Activated T-cell treated with anti-CD3 and anti-CD28 coated beads, Interleukin-2, amount 50 U/mL, for 48 hours (primary cell): ENCODE measurements at places on chromosomes 4 and X.

DNA sequence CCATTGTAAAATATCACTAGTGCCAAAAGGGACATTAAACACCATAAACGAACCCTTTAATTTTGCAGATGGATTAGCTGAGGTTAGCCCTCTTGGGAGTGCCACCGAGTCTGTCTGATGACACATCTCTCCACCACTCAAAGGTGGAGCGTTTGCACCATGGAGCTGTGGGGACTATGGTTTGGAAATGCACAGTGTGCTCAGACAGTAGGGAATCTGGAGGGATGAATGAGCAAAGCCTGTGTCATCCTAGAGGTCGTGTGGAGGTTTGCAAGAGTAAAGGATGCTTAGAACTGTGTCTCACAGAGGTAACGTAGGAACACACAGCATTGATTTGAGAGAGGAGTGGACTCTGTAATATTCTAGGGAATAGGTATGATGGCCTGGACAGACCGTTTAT, 93.7 kb downstream of the CLNK start:
- DNase-seq, result no peak

- DNase-seq, result no peak
These were observed 185.8 kb downstream of the ANKRD50 start for GRCh38 chr4:124526769-124527168.

GRCh38 chrX:24391389-24391788, 30.9 kb downstream of the SUPT20HL1 start:
- DNase-seq, result no peak

- DNase-seq, result no peak
These were observed 314.9 kb upstream of the TEX13C start for GRCh38 chrX:125004799-125005198.

- DNase-seq, result no peak
These were observed 182.5 kb upstream of the ARHGEF9 start for GRCh38 chrX:63967551-63967950.

GRCh38 chr4:153817466-153817865, 28.6 kb upstream of the SFRP2 start:
- no peak for DNase-seq

- DNase-seq, result no peak
These were observed 690.0 kb upstream of the HS3ST1 start for GRCh38 chr4:12118651-12119213.

GRCh38 chr4:18057821-18058533, 36.4 kb upstream of the LCORL start:
- DNase-seq, result no peak

DNA sequence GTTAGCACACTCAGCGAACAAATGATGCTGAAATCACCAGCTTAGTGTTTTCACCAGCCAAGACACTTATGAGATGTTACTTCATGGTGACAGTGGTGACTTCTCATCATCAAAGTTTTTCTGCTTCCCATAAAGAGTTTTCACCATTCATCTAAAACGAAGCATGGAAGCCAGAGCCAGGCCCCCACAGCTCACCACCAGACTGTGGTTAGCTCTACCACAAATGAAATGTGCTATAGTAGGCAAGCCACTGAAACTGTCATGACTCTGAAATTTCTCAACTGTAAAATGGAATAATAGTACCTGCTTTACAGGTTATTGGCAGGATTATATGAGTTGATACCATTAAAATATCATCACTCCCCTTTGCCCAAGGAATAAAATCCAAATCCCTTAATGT, 56.4 kb upstream of the HHIP start:
- no peak for DNase-seq

DNA sequence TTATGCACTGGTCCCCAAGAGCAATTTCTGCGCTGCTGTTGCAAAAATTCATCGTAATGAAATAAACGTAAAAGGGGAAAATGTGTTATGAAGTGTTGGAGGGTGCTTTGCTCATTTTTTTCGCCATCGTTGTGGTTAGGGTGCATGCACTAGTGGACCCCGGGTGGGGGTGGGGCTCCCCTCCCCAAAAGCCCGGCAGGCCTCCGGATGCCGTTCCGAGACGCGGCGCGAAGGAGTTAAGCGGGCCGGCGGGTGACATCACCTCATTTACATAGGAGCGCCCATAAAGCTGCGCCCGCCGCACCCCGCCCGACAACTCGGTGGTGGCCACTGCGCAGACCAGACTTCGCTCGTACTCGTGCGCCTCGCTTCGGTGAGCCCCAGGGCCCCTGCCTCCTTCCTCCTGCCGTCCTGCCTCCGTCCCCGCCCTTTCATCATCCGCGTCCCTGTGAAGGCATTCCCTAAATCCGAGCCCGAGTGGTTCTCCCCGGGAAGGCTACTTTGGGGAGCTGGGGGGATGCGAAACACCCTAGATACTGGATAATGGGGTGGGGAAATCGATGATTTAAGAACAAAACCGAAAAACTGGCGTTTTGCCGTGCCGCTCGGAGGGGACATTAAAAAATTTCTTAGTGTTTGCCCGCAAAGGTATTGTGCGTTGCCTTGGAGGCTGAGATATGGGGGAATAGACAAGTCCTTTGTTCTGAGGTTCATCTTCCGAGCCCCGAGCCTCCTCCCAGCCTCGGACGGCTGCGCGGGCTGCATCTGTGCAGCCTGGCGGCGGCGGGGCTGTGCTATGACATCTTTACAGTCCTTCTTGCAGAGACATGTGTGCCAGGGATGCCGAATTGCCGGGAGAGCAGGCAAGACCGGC, at the start of gene TMSB4X:
Gene TMSB4X (plus strand): TSS at position 315 of the 874 bp plus-strand sequence.
- peak; percentile 88 for DNase-seq

- no peak for DNase-seq
These were observed 77.6 kb upstream of the PCDH18 start for GRCh38 chr4:137609718-137610430.

DNA sequence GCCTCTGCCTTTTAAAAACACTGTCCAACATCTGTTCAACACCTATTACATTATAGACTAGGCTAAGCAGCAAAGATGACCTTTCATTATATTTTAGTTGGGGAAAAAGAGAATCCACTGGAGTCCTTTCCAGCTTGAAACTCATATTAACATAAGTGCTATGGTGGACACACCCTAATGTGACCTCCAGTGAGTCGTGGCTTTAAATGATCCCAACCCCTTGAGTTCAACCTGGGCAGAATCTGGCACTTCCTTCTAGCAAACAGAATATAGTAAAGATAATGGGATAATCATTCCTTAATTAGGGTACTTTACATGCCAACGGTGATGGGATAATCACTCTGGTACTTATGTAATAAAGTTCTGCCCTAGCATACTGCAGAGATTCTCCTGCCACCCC, 162.6 kb downstream of the MAB21L2 start:
- DNase-seq, result no peak

DNA sequence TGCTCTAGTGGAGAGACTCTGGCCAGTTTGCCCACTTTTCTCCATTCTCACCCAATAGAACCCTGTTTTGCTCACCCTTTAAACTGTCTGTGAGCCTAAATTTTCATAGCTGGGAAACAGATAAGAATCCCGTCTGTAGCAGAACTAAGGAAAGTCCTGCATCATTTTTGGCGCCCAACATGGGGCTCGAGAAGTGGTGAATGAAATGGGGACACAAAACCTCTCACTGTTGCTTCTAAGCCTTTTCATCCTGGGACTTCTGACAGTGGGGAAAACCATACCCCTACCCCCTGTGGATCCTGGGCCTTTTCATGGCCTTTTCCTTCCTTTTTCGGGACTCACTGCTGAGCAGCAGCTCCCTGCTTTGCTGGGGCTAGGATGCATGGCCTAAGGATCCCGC, 189.9 kb downstream of the INPP4B start:
- peak; percentile 40 for DNase-seq

DNA sequence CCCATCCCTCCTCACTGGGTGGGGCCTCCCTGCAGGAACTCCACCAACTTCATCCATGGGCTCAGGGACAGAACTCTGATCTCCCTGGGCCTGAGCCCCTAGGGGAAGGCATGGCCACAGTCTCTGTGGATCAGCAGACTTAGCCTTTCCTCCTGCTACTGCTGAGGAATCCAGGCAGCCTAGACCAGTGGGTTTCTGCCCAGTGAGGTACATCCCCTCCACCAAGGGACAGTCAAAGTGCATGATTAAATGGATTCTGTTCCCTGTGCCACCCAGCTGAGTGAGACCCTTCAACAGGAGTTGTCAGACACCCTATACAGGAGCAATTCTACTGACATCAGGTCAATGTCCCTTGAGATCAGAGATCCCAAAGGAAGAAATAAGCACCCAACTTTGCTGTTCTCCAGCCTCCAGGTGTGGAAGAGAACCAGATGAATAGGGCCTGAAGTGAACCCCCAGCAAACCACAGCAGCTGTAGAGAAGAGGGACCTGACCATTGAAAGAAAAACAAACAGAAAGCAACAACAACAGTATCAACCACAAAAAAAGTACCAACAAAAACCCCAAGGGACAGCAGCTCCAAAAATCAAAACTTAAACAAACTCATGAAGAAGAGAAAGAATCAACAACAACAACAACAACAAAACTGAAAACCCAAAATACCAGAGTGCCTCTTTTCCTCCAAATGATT, 84.8 kb downstream of the CHIC1 start:
- DNase-seq, result no peak

GRCh38 chr4:81454499-81454898, 17.2 kb downstream of the RASGEF1B start:
- peak; percentile 60 for DNase-seq

DNA sequence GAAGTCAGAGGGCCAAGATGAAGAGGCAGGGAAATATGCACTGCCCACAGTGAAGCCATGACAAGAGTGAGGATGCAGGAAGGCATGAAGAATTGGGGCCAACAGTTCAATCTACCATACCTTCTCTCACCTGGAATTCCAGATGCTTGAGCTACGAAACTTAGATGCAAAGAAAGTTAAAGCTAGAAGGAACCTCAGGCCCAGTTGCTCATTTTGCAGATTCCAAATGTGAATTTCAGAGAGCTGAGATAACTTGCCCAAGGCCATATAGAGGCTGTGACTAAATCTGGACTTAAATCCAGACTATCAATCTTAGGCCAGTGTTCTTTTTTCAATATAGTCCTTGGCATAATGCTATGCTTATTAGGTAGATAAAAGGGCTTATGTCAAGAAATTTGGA, 92.7 kb downstream of the SRPX start:
- DNase-seq, result no peak

- DNase-seq, result no peak
These were observed 60.9 kb downstream of the C4orf46 start for GRCh38 chr4:158610790-158611189.

DNA sequence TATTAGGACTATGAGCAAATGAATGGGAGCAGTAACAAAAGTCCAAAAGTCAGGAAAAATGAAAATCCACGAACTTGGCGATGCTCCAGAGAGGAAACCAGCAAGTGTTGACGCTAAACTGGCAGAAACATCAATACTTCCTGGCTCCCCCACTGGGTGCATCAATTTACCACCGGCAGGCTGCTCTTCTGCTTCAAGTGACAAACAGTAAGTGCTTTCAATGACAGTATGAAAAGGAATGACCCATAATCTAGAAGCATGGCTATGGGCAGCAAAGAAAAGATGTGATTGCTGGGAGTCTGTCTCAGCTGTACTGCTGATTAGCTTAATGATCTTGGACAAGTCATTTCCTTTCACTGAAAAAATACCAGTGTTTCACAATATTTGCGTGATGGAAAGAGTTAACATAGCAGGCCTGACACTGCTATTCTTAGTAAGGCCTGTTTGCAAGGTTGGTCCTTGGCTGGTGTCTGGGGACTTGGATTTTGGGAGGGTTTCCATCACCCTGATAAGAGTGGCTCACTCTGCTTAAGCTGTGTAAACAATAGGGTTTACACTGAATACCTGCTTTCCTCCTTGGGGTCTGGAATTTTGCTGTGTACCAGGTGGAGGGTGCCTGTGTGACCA, 8.7 kb downstream of the ATP11C start:
- DNase-seq, result no peak

- DNase-seq, result no peak
These were observed 20.8 kb downstream of the USO1 start for GRCh38 chr4:75745161-75745560.

DNA sequence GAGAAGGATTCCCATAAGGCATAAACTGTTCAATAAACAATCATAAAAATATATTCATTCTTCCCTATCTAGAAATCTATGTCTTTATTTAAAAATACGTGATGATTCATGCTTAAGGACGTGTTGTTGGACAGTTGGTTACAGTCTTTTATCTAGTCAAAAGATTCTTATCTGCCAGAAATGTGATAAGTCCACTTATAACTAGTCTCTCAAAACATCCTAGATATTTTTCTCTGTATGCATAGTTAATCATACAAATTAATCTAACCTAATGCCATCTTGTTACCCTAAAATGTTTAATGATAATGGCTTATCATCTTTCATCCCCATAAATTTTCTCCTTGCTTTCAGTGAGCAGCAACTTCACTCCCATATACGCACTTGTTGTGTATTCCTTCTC, 89.0 kb downstream of the SLC39A8 start:
- DNase-seq, result no peak

GRCh38 chr4:13966231-13967195, 339.0 kb upstream of the BOD1L1 start:
- DNase-seq, result no peak

DNA sequence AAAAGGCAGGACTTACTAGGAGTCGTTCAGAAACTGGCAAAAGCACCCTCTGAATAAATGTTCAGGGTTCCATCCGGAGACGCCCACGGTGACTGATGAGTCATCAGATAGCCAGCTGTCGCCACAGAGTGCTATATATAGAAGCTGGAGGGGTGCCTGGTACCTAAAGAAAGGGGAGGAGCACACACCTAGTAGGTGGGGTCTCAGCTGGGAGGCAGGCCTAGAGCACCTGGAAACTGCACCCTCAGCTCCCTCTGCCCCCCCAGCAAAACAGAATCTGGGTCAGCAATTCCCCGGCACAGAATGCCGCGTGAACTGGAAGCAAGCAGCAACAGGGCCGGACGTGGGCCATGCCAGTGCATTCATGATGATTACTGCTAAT, 242.0 kb downstream of the BCOR start:
- peak; percentile 82 for DNase-seq

DNA sequence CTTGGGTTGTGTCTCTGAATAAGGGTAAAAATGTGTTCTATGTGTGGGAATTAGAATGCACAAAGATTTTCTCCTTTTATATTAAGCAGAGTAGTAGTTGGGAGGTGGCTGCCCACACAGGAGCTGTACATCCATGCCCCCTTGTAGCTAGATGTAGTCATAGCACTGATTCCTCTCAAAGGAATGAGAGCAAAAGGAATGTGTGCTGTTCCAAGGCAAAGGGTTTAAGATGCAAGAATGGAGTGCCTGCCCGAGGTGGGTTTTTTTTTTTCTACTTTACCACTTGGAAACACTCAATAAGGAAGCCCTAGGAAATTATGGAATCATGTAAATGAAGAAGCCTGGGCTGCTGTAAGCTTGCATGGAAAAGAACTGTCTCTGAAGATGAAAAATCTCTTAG, 2183.2 kb upstream of the AGA start:
- DNase-seq, result no peak
